ENCODE measurements at places on chromosomes 12 and 14.

DNA sequence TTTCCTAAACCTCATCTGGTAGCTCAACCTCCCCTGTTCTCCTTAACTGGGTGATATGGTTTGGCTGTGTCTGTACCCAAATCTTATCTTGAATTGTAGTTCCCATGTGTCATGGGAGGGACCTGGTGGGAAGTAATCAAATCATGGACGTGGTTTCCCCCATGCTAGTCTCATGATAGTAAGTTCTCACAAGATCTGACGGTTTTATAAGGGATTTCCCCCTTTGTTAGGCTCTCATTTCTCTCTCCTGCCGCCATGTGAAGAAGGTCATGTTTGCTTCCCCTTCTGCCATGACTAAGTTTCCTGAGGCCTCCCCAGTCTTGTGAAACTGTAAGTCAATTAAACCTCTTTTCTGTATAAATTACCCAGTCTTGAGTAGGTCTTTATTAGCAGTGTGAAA is 19.5 kb downstream of the COX16 start:
- DNase-seq = no peak

DNA sequence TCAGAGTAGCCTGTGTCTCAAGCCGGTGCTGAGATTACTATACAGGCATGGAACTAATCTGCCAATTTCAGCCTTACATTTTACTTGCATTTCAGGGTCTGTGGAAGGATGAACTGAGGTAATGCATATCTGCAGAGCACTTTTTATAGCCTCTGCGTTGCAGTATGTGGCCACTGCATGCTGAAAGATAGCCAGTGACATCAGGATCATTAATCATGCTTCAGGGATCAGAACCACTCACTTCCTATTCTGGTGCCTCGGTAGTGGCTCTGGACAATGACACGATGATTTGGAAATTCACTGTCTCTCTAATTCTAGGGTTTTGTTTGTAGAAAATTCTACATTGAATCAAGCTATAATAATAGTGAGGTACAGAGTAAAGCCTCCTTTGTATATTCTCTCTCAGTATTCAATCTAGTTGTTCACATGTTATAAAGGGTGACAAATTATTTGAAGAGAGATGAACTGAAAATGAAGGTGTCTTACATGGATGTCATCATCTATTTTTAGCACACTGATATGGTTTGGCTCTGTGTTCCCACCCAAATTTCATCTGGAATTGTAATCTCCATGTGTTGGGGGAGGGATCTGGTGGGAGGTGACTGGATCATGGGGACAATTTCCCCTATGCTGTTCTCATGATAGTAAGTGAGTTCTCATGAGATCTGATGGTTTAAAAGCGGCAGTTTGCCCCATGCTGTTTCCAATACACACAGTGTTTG is 554.3 kb upstream of the MIS18BP1 start:
- DNase-seq = no peak

- no peak for DNase-seq
Observed at GRCh38 chr14:69132513-69133181, 20.3 kb downstream of the DCAF5 start.

DNA sequence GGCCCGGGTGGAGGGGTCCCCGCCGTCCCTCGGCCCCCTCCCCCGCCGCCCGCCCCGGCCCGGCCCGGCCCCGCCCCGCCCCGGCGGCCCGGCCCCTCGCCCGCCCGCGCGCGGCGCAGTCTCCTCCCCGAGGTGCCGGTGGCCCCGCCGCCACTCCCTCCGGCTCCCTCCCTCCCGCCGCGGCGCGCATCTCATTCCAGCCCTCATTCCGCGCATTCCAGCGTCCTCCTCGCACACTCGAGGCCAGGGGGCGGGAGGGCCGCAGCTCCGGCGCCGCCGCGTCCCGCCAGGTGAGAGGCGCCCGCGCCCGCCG is at the start of gene TEAD4:
Gene TEAD4, plus strand, starts transcription at position 206 of the 313 bp plus-strand sequence.
- no peak for DNase-seq

GRCh38 chr14:71168564-71169427 is 261.5 kb downstream of the PCNX1 start:
- DNase-seq = no peak

GRCh38 chr12:95546491-95546813 is 4.8 kb downstream of the USP44 start:
- no peak for DNase-seq

- DNase-seq = no peak
Observed at GRCh38 chr12:131825146-131825892, 2.9 kb upstream of the MMP17 start.

GRCh38 chr12:46916796-46917419 is 91.1 kb upstream of the SLC38A4 start:
- DNase-seq = no peak

DNA sequence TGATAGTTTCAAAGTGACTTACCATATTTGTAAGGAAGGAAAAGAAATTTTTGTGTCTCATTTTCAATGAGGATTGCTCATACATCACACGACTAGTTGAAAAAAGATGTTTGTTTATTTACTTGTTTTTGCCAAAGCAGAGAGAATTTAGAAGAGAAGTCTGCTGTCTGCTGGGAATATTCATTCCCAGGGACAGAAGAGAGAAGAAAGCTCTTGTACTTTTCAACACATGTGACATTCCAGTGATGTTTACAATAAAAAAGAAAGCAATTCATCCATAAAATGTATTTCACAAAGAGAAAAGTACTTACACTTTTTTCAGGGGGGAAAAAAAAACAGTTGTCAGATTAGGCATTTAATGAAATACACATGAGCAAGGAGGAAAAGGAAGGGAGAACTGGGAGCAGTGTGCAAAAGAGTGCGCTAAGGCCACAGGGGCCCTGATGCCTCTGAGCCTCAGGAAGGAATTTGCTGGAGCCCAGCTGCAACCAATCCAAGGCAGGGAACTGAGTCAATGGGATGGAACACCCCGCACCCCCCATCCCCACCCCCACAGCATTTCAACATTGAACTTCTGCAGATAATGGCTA is 115.0 kb downstream of the RPAP3 start:
- no peak for DNase-seq

DNA sequence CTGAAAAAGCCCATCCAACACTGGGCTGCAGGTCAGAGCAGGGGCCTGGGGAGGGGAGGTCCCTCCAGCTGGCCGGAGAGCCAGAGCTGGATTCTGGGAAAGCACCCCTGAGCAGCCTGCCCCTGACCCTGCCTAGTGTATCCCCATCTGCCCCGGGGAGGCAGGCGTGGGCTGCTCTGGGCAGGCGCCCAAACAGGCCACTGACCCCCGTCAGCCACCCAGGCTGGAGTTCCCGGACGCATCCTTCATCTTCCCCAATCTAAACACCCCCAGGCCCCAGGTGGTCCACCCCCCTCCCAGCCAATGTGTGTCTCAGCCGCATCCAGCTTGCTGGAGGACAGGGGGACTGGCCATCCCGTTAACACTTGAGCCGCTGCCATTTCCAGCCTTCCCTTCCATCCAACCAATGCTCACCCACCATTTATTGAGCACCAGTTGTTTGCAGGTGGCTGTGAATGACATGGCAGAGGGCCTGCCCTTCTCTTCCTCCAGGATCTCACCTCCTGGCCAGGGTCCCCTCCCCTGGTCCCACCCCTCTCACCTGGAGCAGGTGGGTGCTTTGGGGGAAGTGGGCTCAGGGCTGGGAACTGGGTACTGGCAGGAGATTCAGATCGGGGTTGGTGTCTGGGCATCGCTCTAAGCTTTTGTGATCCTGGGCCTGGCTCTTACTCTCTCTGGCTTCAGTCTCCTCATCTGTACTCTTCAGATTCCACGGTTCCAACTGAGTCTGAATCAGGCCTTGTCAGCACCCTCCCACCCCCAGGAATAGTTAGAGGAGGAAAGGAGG is 743 bp upstream of the DTX1 start:
- no peak for DNase-seq

- no peak for DNase-seq
Observed at GRCh38 chr12:26251600-26251999, 56.2 kb downstream of the SSPN start.

- no peak for DNase-seq
Observed at GRCh38 chr14:59406454-59407245, 58.5 kb downstream of the GPR135 start.

DNA sequence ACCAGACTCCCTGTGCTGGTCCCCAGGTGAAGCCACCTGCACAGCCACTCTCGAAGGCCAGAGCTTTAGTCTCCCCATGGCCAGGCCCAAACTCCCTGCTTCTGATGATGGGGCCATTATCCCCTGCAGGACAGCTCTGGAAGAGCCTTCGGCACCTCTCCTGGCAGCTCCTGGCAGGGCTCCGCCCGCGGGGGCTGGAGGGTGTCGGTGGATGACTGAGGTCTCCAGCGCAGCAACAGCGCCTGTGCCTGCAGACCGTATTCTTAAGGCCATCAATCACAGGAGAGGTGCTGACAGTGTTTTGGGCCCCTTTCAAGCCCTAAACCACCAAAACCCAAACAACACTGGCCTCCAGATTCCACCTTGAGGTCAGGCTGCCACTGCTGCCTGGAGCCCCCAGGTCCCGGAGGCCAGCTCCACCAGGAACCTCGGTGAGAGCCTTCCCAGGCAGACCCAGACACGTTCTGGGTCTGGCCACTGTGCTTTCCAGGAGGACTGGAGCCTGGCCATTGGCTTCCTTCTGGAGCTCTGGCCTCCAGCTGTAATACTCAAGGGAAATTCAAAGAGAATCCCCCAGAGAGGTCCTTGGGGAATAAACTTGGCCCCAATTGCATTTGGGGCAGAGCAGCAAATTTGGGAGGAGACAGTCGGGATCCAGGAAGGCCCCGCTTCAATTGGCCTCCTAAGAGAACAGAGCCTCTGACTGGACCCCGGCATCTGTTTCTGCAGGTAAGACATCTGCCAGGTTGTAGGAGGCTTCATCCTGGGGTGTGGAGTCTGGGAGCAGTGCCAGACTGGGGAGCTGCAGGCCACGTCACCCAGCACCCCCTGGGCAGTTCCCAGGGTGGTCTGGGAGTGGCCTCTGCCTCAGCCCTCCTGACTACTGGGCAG is 210.6 kb upstream of the RTL1 start:
- no peak for DNase-seq

DNA sequence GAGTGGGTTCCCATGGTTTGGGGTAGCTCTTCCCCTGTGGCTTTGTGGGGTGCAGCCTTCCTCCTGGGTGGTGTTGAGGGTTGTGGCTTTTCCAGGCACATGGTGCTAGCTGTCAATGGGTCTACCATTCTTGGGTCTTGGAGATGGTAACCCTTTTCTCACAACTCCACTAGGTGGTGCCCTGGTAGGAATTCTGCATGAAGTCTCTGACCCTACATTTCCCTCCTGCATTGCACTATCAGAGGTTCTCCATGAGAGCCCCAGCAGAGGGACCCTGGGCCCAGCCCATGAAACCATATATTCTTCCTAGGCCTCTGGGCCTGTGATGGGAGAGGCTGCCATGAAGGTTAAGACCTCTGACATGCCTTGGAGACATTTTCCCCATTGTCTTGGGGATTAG is 1093.3 kb downstream of the SLC16A7 start:
- DNase-seq = no peak

DNA sequence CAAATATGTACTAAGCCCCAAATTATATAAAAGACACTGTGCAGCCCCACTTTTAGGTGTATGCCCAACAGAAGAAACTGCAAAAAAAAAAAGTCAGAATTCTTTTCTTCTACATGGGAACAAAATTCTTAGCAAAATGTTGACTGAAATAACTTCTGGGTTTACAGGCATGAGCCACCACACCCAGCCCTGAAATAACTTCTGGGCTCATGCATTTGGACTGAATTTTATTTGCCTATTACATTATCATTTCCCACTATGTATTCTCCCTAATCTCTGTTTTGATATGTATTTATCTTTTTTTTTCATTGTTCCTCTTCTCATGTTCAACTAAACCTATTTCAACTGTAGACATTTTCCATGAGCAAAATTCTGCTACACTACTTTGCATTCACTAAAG is 169.2 kb downstream of the GRIN2B start:
- no peak for DNase-seq

DNA sequence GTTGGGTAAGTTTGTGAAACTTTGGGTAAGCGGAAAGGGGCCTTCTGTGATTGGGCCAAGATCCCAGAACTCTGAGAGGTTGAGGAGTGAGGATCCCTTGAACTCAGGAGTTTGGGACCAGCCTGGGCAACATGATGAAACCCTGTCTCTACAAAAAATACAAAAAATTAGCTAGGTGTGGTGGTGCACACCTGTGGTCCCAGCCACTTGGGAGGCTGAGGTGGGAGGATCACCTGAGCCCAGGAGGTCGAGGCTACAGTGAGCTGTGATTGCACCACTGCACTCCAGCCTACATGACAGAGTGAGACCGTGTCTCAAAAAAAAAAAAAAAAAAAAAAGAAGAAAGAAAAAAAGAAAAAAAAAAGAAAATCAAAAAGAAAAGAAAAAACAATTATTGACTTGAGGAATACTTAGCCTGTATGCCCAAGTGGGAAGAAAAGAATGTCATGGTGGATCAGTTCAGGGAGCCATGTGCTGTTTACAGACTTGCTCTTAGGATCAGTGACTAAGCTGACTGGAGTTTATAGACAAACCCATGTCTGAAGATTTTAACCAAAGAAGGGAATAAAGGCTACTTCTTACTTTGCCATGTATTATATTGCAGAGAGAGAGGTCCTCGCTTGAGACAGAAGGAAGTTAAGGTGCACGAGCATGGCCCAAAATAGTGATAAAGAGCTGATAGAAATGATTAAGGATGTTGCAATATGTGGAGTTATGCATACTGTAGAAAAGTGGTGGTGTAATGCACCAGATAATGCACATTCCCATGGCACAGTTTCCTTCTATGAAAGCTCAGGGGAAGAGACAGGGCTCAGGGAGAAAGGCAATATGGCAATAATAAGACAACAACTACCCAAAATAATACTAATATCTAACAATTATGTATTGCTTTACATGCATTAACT is 881 bp downstream of the HSD17B6 start:
- DNase-seq = no peak

- DNase-seq = no peak
Observed at GRCh38 chr12:120972870-120973543, 5.3 kb upstream of the HNF1A start.

DNA sequence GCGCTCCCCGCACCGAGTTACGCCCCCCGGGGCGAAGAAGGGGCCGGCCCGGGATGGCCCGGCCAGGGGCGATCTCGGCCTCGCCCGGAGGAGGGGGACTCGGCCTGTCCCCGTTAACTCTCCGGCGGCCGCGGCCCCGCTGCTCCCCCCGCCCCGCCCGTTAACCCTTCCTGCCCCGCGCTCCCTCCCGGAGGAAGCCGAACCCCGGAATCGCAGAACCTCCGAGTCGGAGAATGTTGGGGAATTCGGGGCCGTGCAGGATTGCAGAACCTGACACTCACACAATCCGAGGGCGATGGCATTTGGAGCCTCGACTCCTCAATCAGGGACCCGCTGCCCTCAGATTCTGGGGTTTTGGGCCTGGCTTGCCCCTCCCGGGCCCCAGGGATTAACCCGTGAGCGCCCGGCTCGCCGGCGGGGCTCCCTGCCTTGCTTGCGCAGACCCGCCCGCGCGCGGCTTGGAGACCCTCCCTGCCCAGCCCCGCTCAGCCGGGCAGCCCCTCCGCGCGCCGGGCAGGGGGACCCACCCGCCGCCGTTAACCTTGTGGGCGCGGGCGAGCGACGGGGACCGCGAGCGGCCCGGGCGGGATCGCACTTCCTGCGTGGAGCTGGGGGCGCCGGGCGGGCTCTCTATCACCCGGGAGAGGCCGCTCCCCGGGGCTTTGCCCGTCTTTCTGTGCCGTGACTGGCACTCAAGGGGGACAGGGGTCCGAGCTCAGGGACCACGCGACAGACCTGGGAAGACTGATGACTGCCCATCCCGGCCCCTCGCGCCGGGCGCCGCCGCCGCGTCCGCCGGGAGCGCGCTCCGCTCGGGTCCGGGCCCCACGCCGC is 18.8 kb downstream of the BEGAIN start:
- DNase-seq = no peak

Measured in stimulated activated naive CD4-positive, alpha-beta T cell treated with Interleukin-2 at 50 U/mL for 16 hours (primary cell).